ENCODE measurements at places on chromosomes 5 and 9.
A peak's percentile ranks its signal among the peaks of the same experiment; 100 is the strongest.

GRCh38 chr5:66342341-66342880 lies 198.3 kb downstream of the SREK1 start:
- no peak for DNase-seq

- DNase-seq: no peak
Observed at GRCh38 chr5:113505181-113505580, 8.3 kb upstream of the YTHDC2 start.

DNA sequence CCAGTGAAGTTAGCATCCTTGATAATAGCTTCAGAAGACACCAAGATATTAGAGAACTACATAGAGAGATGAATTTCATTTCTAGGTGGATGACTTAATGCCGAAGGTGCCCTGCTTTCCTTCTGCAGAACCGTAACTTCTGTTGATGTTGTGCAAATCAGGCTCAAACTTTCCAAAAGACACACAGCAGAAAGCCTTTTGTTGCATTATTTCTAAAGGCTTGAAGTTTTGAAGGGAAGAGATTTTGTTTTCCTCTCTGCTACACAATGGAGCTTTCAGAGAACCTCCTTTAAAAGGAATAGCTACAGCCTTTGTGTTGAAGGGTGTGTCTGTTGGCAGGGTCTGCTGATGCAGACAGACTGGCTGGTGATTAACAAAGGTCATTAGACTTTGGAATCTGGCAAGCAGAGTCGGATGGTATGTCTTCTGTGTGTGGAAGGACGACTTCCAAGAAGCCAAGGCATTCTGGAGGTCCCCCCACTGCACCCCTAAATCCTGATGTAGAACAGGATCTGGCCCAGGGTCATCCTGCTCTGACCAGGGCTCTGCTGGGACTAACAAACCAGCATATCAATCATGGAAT lies 57.8 kb downstream of the ZNF462 start:
- peak; percentile 50 for DNase-seq

DNA sequence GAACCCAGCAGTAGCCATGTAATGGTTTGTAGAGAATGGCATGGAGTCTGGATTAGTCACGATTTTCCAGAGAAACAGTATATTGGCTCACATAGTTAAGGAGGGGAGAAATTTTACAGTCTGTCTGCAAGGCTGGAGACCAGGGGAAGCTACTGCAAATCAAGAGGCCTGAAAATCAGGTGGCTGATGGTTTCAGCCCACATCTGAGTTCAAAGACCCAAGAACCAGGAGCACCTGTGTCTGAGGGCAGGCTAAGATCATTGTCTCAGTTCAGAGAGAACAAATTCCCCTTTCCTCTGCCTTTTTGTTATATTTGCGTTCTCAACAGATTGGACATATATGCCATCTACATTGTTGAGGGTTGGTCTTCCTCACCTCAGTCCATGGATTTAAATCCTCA lies 207.5 kb upstream of the IRX2 start:
- DNase-seq: no peak

DNA sequence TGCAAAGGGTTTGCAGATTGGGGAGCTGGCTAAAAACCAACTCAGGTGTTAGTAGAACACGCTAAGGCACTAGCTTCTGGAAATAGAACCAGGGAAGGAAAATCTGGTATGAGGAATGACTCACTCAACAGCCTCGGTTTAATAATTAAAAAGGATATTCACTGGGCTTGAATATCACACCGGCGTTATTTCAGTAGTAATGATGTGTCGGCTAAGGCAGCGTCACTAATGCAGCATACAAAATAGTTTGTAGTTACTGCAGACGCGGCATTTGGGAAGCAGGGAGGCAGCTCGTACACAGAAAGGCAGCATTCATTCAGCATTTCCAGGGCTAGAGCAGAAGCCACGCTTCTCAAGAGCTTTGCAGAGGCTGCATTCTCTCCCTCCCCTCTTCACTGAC lies 1.7 kb downstream of the ADRA1B start:
- no peak for DNase-seq

Measured in right cardiac atrium (tissue), 5 donors.